BJ (cell line): ENCODE measurements at places on chromosomes 13 and 19. TPM values are rescaled to one million over a fixed set of nuclear protein-coding genes. Genes with fewer than 3 reads are reported as not detected.

The ZNF560 gene
- polyA plus RNA-seq = 0.38 and 0.96 TPM in 2 replicates

The FAM83E gene
- polyA plus RNA-seq = 0.16 TPM in 1 of 2 replicates, not detected in the other

The MBD3L2 gene
- polyA plus RNA-seq = not detected in 2 replicates

The SMIM24 gene
- polyA plus RNA-seq = 0.12 and 0.20 TPM in 2 replicates

The GPR183 gene
- polyA plus RNA-seq = 0.31 and 0.37 TPM in 2 replicates

- no peak for DNase-seq
Observed at GRCh38 chr13:24301911-24302310, 7.5 kb upstream of the C1QTNF9 start.

DNA sequence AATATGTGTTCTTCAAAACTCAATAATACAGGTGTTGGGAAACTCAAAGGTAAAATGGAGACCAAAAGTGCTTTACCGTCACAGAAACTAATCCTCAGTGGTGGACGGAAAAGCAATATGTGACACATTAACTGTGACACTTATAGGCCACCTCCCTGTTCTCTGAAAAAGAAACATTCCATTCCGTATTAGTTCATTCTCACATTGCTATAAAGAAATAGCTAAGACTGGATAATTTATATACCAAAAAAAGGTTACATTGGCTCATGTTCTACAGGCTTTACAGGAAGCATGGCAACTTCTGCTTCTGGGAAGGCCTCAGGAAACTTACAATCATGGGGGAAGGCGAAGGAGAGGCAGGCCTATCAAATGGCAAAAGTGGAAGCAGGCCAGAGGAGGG lies 435.3 kb upstream of the HTR2A start:
- DNase-seq = peak; percentile 19

- DNase-seq = no peak
Observed at GRCh38 chr19:34179066-34179465, 6.8 kb downstream of the LSM14A start.

DNA sequence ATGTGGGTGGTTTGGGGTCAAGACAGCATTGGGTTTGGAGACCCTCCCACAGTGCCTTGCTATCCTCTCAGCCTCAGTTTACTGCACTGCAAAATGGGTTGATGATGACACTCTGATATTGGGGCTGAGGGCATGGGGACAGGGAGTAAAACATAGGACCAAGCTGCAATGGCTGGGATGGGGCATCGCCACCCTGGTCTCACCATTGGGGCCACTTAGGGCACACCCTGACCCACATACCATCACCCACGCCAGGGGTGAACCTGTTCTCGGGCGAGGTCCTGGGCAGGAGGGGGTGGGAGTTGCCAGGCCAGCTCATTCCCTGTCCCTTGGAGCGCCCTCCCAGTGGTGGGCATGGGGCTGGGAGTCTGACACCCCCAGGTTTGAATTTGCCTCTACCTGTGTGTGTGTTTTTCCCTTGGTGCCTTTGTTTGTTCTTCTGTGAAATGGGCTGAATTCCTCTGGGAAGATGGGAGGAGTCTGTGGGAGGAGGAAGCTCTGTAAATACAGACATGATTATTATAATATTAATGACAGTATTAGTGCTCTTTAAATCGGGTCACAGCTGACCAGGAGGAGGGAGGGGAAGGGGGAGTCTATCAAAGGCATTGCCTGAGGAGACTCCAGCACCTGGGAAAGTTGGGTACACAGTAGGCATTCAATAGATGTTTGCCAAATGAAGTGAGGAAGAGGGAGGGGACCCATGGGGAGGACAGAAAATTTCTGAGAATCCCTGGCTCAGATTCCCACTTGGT lies 2.2 kb upstream of the FCHO1 start:
- DNase-seq = no peak

DNA sequence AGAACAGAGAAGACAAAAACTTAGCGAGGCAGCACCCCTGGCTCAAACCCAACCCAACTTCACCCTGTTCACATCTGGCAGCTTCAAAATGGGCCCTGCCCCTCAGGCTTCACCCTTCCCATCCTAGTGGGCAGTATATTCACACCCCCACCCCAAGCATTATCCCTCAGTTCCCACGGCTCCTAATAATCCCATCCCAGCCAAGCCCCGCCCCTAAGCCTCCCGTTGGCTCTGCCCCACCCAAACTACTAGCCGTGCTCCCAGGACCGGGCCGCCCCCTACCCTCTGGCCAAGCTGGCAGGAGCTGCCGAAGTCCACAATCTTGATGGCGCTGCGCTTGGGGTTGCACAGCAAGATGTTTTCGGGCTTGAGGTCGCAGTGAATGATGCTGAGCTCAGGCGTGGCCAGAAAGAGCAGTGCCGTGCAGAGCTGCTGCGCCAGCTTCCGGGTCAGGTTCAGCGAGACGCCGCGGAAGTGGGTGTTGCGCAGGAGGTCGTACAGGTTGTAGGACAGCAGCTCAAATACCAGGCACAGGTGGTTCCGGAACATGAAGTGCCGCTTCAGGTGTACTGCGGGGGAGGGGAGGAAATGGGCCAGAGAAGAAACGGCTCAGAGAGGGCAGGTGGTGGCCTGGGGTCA lies 5.8 kb downstream of the DYRK1B start:
- DNase-seq = no peak

DNA sequence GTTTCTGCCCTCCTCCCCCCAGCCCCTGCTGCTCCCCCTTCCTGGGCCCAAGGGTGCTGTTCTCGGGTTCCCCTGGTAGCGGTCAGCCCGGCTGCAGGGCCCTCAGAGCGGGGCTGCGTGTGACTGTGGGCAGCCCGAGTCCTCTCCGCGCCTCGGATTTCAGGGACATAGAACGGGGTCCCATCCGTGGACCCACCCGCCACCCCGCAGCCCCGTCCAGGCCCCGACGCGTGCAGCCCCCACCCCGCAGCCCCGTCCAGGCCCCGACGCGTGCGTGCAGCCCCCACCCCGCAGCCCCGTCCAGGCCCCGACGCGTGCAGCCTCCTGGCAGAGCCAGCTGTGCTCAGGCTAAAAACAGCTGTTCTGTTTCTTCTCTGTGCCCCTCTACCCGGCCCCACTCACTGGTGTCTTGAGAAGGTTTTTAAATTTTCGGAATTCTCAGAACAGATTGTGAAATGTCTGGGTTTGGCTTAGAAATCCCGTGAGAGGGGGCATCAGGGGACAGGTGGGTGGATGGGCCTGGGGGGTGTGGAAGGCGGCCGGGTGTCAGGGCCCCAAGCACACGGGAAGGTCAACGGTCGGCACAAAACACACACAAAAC lies 5.5 kb upstream of the PRTN3 start:
- no peak for DNase-seq
